HCT116 (cell line): ENCODE measurements at places on chromosomes 1 and 21.

DNA sequence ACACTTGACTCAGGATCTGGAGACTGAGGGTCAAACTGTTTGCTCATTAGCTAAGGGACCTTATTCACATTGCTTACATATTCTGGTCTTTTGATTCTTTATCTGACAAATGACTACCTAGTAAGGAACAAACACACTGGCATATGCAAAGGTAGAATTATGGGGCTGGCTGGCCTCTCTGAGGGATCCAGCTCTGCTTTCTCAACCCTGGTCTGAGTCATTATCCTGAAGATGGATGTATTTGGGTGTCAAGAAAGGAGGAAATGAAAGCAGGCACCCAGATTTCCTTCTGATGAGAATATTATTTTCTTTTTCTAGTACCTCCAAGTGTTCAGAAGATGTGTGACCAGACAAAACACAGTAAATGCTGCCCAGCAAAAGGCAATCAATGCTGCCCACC, 6.0 kb downstream of the SMCP start:
- no peak for DNase-seq

DNA sequence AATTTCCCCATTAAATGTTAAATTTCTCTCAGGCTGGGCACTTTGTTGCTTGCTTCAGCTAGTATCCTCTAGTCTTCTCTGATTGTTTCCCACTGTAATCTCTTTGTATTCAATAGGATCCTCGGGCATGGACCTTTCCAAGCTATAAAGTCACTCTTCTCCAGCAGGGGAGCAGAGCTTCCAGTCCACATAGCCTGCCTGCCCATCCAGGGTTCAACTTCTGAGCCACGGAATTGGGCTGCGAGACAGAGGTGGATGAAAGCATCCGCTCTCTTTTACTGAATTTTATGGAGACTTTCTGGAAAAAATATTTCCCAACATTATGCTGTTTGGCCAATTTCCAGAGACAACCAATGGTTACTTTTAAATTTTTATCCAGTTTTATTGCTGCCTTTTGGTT, 1.1 kb upstream of the CFHR5 start:
- DNase-seq: no peak

- DNase-seq: no peak
Measured at GRCh38 chr1:231936983-231937775, 310.6 kb downstream of the DISC1 start.

- DNase-seq: no peak
Measured at GRCh38 chr21:29640080-29640508, 299.7 kb downstream of the GRIK1 start.

GRCh38 chr1:155173478-155174323, at the start of gene TRIM46:
TRIM46 (plus strand) TSS chr1:155173849; CDS start chr1:155173967, 118 bp downstream.
- DNase-seq: no peak

GRCh38 chr1:76219366-76219818, 144.8 kb downstream of the ST6GALNAC3 start:
- DNase-seq: no peak

DNA sequence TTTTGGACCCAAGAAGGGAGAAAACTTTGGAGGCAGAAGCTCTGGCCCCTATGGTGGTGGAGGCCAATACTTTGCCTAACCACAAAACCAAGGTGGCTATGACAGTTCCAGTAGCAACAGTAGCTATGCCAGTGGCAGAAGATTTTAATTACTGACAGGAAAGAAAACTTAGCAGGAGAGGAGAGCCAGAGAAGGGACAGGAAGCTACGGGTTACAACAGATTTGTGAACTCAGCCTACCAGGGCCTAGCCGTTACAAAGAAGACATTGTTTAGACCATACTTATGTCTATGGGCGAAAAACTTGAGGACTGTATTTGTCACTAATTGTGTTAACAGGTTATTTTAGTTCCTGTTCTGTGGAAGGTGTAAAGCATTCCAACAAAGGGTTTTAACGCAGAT, 10.4 kb upstream of the ACOT11 start:
- no peak for DNase-seq

- DNase-seq: no peak
Measured at GRCh38 chr1:33848205-33848937, 15.5 kb upstream of the HMGB4 start.

DNA sequence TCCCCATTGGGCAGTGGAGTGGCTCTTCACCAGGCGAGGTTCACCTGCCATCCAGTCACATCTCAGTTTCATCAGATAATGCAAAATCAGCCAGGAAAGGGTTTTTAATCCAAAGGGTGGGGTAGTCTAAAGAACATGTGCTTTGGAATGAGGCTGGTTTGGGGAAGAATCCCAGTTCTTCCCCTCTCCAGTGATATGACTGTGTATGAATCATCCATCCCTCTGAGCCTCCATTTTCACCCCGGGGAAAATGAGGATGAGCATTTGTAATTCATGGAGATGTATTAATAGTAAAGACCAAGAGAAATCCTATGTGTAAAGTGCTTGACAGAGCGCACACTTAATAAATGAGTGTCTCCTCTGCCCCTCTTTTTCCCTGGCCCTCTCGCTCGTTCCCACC, 215.1 kb upstream of the FGGY start:
- DNase-seq: no peak

DNA sequence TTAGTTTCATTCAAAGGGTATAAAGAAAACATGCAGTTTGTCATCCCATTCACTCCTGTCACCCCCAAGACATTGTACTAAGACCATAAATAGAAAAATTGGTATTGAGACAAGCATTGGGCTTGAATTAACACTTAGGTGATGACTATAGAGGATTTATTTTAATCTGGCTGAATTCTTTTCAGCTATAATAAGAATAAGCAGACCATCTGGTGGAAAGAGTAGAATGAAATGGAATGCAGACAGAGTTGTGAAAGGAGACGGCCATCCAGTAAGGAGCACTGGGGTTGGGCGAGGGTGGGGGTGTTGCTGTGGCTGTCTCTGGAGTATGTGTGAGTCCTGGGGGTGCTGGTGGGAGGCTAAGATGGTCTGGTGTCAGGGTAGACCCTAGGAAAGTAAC, 125.0 kb upstream of the IVNS1ABP start:
- no peak for DNase-seq

DNA sequence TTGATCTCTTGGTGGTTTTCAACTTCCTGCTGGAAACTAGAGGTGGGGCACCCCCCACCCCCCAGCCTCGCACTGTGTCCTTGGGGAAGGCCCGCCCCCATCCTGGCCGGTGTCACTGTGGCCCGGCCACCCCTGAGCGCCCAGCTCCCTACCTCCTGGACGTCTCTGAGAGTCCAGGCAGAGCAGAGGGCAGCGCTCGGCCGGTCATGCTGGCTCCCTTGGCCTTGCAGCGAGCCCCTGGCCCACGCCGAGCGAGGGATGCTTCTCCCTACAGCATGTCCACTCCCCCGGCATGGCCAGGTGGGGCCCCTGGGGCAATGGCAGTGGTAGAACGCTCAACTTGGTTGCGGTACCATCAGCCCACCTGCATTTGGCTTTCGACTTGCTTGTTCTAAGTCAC, 28.7 kb upstream of the TRAPPC10 start:
- no peak for DNase-seq

DNA sequence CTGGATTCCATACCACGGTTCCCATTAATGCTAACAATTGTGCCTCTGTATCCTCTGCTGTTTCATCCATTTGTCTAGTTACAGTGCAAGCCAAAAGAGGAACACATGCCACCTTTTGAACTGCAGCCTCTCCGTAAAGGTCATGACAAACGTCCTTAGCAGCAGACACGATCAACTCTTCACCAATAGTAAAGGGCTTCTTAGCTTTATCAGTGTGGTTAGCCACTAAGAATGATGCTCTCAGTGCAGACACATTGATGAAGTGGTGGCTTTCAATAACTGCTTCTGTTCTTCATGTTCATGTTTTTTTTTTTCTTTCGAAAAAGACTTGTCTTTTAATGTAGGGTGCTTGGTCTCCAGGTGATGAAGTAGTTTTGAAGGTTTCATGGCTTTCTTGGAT, 14.3 kb downstream of the XPR1 start:
- no peak for DNase-seq

DNA sequence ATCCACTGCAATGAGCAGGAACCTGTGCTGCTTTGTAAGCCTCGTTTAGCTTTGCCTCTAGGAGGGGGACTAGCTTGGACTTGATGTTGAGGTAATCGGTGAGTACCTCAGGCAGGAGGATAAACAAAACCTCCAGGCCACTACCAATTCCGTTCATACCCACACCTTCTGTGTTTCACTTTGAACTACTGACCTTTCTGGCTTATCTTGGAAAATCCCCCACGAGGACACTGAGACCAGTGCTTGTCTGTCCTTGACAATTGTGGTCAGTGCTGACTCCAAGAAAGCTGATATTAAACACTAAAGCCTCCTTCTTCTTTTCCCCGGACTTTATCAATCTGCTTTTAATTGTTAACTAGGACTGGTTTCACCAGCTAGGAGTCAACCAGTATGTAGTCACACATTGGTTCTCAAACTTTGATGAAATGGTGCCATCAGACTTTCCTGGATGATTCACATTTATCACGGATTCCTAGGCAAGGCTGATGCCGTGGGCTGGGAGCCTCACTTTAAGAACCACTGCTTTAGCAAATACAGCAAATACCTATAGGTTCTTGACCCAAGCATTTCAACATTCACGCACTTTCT, 52.7 kb downstream of the TGFB2 start:
- no peak for DNase-seq

DNA sequence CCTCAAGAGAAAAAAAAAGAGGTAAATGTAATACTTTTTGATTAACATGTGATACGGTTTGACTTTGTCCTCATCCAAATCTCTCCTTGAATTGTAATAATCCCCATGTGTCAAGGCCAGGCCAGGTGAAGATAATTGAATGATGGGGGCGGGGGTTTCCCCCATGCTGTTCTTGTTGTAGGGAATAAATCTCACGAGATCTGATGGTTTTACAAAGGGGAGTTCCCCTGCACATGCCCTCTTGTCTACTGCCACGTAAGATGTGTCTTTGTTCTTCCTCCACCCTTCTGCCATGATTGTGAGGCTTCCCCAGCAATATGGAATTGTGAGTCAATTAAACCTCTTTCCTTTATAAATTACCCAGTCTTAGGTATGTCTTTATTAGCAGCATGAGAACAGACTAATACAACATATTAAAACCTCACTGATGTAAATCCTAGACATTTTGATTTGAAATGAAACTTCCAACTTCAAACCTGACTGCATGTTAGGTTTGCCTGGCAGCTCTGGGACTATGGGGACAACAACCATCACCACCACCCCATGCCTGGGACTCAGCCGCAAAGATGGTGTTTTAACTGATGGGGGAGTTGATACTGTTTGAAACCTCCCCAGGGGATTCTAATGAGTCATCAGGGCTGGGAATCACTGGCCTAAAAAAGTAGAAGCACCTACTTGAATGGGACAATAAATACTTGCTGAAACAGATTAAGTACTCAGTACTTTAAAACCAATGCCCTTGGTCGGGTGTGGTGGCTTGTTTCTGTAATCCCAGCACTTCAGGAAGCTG, 32.8 kb upstream of the BACH1 start:
- DNase-seq: no peak

GRCh38 chr1:24199291-24199900, 12.3 kb upstream of the IFNLR1 start:
- peak; percentile 54 for DNase-seq

- no peak for DNase-seq
Measured at GRCh38 chr1:117671781-117672501, 66.1 kb downstream of the TENT5C start.

DNA sequence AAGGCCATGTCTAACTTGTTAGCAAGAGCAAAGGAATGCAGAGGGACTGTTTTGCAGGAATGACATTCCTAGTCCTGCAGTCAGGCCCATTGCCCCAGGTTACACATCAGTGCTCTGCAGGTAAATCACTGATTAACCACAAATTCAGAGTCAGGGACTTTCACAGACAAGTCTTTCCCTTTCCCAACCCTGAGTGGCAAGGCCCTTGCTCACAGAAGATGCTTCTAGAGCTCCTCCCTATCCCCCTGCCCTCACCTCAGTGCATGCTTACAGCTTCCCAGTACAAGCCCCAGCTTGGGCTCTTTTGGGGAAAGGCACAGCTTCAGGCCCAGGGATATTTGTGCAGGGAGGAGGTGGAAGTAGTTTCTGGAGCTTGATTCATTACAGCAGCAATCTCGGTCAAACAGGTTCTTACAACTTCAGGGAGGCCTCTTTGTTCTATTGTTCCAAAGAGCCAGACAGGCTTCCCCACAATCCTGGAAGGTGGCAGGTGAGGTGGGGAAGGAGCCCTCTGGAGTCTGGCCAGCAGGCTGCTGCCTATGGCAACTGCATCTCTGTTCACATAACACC, 53.9 kb downstream of the CASQ2 start:
- DNase-seq: no peak

DNA sequence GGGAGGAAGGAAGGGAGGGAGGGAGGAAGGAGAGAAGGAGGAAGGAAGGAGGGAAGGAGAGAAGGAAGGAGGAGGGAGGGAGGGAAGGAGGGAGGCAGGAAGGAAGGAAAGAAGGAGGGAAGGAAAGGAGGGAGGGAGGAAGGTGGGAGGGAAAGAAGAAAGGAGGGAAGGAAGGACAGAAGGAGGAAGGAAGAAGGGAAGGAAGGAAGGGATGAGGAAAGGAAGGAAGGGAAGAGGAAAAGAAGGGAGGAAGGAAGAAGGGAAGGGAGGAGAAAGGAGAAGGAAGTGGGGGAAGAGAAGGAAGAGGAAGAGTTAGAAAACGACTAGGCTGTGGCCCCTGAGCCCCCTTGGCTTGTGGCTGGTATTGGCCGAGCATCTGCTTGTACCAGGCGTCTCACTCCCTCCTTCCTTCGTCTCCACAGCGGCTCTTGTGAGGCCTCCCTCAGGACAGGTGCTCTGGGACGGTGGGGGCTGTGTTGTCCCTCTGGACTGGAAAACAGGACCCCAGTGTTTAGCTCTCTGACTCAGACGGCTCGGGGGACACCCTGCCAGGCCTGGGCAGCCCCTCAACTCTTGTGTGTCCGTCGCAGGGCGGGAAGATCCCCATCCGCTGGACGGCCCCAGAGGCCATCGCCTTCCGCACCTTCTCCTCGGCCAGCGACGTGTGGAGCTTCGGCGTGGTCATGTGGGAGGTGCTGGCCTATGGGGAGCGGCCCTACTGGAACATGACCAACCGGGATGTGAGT, 36.2 kb upstream of the C1QA start:
- no peak for DNase-seq

- no peak for DNase-seq
Measured at GRCh38 chr1:2379733-2380404, 11.5 kb downstream of the MORN1 start.

- DNase-seq: no peak
Measured at GRCh38 chr1:115402753-115403184, 64.7 kb upstream of the NGF start.

- DNase-seq: no peak
Measured at GRCh38 chr1:34796990-34797389, 4.2 kb downstream of the GJA4 start.
